Cerebellar cortex (tissue), 1 donor: ENCODE measurements at places on chromosomes 4 and X.
A peak's percentile ranks its signal among the peaks of the same experiment; 100 is the strongest.

DNA sequence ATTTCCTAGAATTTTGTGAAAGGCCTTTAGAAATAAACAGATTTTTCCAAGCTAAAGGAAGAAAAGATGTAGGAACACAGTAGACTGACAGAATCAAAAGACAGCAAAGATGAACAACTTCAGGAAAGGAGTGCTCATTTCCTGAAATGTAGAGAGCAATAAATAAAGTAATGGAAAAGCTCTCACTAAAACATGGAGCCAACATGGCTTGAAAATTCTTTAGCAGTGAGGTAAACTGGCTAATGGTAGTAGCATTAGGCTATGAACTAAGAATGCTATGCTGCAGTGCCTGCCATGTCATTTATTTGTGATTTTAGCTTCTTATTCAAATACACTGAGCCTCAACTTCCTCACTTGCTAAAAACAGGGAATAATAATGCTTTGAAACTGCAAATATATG lies 108.7 kb downstream of the IQCM start:
- DNase-seq = no peak

DNA sequence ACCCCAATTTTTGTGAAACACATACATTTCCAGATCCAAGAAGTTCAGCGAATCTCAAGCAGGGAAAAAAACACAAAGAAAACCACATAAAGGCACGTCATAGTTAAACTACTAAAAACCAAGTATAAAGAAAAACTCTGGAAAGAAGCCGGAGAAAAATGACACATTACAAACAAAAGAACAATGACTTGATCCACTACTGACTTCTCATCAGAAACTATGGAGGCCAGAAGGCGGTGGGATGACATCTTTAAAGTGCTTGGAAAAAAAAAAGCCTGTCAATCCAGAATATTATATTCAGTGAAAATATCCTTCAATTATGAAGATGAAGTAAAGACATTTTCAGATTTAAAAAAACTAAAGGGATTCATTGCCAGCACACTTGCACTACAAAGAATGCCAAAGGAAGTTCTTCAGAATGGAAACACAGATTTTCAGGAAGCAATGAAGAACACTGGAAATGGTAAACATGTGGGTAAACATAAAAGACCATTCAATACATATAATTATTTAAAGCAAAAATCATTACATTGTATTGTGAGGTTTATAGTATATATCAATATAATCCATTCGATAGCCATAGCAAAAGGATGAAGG lies 32.6 kb upstream of the PPP2R2C start:
- DNase-seq = no peak

DNA sequence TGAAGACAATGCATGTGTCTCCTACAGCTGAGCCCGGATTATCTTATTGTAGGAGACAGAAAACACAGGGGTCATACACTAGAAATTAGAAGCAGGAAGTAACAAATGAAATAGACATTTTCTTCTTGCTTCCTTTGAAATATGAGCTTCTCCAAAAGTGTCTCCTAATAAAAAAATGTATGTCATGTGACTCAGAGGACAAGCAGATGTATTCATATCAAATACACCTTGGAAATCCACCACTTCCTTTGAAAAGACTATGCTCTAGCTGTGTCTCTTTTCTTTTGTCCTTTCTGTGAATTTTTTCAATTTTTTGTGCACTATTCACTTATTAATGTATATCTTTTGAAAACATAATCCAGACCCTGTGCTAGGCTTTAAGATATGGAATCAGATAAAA lies 1906.2 kb downstream of the C4orf33 start:
- DNase-seq = no peak

DNA sequence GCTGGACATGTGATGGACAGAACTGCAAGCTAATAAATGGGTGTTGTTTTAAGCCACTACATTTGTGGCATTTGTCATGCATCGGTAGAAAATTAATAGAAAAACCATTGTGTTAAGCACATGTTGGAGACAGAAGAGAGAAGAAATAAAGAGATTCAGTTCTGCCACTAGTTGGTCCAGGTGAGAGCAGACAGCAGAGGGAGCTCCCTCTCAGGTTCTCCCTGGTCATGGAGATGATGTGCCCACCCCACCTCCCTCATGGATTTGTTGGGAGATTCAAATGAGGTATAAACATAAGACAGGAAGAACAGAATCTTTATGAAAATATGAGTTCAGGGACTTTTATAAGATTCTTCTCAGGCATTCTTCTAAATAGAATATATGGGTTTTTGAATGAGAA lies 36.8 kb upstream of the OCIAD2 start:
- peak; percentile 16 for DNase-seq

- DNase-seq = no peak
Observed at GRCh38 chr4:5770051-5770450, 59.0 kb downstream of the EVC start.

DNA sequence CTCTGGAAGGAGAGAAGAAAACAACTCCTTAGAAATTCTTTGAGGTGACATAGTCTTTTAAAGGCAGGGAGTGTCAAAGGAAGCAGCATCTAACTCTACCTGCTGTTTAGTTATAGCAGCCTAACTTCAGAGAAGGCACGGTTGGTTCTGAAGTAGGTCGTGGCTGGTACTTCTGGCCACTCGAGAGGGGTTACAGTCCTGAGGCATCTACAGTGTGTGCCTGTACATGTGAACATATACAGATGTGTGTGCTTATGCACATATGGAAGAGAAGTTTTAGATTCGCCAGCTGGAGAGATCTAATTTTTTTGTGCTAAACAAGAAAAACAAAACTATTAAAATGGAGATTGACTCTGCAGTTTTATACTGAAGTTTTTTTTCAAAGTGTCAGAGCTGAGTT lies 52.7 kb downstream of the GATB start:
- no peak for DNase-seq

DNA sequence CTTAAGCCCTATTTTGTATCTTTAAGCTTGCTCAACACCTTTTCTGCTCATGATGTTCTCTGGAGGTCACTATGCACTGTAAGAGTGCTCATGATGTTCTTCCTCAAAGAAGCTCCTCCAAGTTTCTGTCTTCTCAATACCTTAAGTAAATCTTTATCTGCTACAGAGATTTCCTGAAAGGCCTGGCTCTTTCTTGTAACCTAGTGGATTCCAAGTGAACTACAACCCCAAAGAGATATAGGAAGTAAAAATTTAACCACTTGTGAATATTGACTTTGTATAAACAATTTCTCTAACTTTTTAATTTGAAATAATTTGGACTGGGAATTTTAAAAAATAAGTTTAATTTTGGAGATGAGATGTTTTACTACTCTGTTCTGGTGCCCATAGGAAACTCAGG lies 39.3 kb upstream of the XK start:
- no peak for DNase-seq

DNA sequence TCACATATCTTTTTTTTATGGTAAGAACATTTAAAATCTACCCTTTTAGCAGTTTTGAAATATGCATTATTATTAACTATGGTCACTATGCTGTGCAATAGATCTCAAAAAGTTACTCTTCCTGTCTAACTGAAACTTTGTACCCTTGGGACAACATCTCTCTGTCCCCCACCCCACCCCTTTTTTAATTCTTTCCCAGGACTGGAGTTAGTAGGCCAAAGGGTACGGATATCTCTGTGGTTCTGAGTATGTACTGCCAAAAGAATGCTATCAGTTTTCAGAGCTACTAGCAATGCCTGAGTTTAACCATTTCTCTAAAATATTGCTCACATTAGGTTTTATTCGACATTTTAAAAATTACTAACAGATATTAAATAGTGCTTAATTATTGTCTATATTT lies 4.7 kb upstream of the FAM241A start:
- no peak for DNase-seq

GRCh38 chr4:28845158-28845557 lies 1875.0 kb upstream of the PCDH7 start:
- DNase-seq = no peak

GRCh38 chrX:120001787-120002186 lies 58.2 kb upstream of the NKAP start:
- DNase-seq = no peak

DNA sequence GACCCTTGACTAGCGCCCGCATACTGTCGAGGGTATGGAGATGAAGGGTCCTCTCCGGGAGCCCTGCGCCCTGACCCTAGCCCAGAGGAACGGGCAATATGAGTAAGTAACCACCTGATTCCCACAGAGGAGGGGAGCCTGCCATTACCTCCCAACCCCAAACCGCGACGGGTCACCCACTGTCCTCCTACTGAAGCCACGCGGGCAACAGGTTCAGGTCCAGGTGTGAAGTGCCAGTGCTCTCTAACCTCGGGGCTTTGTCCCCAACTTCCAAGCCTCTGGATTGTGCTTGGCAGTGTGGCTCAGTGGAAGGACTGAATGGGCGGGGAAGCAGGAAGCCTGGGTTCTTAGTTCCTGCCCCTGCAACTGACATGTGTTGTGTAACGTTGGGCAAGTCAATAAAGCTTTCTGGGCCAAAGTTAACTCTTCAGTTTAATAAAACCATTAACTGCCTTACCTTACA lies 694 bp downstream of the OCRL start:
- DNase-seq = peak; percentile 4

DNA sequence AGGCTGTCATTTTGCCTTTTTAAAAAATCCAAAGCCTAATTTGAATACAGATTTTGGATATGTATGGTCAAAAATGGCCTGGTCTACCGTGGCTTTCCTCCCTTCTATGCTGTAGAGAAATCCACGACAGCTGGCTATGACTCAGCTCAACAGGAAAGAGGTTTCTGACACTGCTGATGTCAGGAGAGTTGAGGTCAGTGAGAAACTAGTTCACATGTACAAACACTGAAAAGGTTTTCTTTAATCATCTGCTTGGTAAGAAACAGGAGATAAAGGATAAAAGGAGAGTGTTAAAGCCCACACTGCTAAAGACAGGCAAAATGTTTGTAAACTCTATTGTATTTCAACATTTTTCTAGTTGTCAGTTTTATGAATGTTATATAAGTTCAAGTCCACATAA lies 113.9 kb downstream of the NYX start:
- DNase-seq = no peak

GRCh38 chr4:184472614-184473498 lies 1.5 kb downstream of the IRF2 start:
- DNase-seq = peak; percentile 56

DNA sequence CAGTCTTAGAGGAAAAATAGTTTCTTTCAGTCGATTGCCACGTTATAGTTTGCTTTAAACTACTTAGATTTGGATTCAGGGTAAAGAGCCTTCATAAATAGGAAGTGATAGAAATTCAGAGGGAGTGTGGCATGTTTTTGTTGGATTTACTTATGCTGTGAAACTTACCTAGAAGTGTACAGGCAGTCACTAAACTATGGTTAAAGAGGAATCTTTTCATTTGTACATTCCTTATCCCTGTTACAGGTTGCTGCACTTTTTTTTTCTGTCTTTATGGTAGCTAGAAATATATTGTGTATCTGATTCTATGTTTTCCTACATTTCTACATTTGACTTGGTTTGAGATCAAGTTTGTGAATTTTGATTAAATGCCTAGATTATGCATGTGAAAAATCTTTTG lies 19.1 kb downstream of the WWC2 start:
- DNase-seq = no peak

GRCh38 chr4:118760092-118760491 lies 74.9 kb downstream of the METTL14 start:
- no peak for DNase-seq

DNA sequence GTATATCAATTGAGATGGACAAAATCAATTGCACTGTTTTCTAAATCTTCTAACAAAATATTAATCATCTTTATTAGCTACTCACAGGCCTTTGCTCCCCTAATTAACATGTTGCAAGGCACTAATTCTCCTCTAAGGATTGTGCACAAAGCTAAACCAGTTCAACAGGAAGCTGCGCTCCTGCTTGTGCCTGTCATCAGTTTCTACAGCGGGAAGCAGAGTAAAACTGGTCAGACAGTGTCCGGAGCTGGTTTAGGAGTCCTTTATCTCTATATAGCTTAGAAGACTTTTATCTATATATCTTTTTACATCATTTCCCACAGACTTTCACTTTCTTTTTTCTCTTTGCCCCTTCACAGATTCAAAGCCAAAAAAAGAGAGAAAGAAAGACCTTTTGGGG lies 79.1 kb downstream of the ELOVL6 start:
- no peak for DNase-seq

DNA sequence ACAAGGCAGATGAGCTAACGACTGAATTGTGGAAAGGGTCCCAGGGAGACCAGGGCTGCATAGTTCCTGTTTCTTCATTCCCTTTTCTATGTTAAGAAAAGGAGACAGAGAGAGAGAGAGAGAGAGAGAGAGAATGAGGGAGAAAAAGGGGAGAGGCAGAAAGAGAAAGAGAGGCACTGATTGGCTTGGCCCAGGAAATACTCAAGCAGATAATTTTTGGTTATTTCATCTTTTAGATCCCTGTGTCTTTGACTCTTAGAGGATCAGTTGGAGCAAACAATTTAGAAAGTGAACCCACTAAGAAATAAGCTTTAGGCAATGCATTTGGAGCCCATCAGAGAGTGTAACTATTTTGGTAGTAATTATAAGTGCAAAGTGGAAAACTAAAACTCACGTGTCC lies 103.4 kb downstream of the CEP44 start:
- no peak for DNase-seq

GRCh38 chr4:624705-625590 lies at the start of gene PDE6B:
Gene PDE6B, plus strand, starts transcription at chr4:625573. Its CDS starts 54 bp downstream, at chr4:625627.
- no peak for DNase-seq

DNA sequence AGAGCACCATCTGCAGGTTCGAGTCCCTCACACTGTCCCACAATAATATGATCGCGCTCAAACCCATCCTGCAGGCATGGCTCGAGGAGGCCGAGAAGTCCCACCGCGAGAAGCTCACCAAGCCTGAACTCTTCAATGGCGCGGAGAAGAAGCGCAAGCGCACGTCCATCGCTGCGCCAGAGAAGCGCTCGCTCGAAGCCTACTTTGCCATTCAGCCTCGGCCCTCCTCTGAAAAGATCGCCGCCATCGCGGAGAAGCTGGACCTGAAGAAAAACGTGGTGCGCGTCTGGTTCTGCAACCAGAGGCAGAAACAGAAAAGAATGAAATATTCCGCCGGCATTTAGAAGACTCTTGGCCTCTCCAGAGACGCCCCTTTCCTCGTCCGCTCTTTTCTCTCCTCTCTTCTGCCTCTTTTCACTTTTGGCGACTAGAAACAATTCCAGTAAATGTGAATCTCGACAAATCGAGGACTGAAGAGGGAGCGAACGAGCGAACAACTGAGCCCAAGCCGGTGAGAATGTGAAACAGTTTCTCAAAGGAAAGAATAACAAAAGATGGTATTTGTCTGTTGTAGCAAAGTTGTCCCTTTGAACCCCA lies 1.9 kb downstream of the POU4F2 start:
- DNase-seq = no peak

GRCh38 chrX:96907516-96908272 lies 24.0 kb downstream of the RPA4 start:
- no peak for DNase-seq

- no peak for DNase-seq
Observed at GRCh38 chr4:130338851-130339250, 1242.9 kb downstream of the C4orf33 start.

DNA sequence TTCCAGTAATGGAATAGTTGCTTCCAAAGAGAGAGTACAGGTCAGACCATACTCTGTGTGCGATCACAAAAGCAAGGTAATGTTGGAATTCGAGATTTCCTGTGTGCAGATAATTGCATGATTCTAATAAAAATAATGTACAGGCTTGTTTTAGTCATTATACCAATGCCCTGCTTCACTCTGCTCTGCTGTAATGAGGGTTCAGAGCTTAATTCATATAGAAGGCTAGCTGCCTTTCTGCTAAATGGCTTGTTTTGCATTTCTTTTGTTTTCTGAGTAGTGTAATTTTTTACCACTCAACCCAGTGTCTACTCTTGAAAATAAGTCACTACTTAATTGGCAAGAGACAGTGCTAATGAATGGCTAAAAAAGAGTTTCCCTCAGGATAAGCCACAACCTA lies 236.0 kb downstream of the CAMK2D start:
- DNase-seq = no peak
